ENCODE measurements at places on chromosomes 11 and 22. TPM values are rescaled to one million over a fixed set of nuclear protein-coding genes. Genes with fewer than 3 reads are reported as not detected.

DNA sequence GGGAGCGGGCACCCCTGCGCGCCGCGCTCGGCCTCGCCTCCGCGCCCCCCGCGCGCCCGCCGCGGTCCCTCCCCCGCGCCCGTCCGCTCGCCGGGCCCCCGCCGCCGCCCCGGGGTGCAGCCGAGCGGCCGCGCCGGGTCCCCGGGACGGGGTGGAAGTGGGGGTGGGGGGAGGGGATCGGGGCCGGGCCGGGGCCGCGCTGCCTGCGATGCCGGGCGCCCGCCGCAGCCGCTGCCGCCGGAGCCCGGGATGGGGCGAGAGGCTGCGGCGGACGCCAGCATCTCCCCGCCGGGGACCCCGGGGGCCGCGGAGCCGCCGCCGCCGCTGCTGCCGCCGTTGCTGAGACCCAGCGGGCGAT is 365 bp downstream of the MGAT3 start:
- peaks cover 3% of the 10 kb centered on the region for H3K27me3 ChIP-seq
- no peak overlapping the region for H3K27ac ChIP-seq
- H3K36me3 ChIP-seq, result no peaks in the 10 kb centered on the region
- no peak for DNase-seq
- no peak overlapping the region for H3K4me3 ChIP-seq
- H3K4me1 ChIP-seq, result peaks cover 4% of the 10 kb centered on the region

The SELENOH gene
- 78.3 TPM for polyA plus RNA-seq

The PAAF1 gene
- 31.7 TPM for polyA plus RNA-seq

The GSTT2 gene
- polyA plus RNA-seq, result 0.81 TPM

The FGF19 gene
- polyA plus RNA-seq, result 1.7 TPM

- peak; percentile 51 for DNase-seq
- peaks cover 63% of the 10 kb centered on the region for H3K36me3 ChIP-seq
- no peaks in the 10 kb centered on the region for H3K27me3 ChIP-seq
Measured at GRCh38 chr22:24564376-24565058, 8.7 kb downstream of the SNRPD3 start.

The OR10G4 gene
- polyA plus RNA-seq, result not detected

The IRAG1 gene
- polyA plus RNA-seq, result 0.45 TPM

The JAML gene
- polyA plus RNA-seq, result 21.6 TPM

- no peaks in the 10 kb centered on the region for H3K36me3 ChIP-seq
- peaks cover 21% of the 10 kb centered on the region for H3K4me1 ChIP-seq
- H3K4me3 ChIP-seq, result no peak overlapping the region
Measured at GRCh38 chr11:129377739-129378138, 2.1 kb downstream of the BARX2 start.

Measured in small intestine (tissue), 16 donors.